ENCODE measurements at places on chromosomes 16 and 17.

DNA sequence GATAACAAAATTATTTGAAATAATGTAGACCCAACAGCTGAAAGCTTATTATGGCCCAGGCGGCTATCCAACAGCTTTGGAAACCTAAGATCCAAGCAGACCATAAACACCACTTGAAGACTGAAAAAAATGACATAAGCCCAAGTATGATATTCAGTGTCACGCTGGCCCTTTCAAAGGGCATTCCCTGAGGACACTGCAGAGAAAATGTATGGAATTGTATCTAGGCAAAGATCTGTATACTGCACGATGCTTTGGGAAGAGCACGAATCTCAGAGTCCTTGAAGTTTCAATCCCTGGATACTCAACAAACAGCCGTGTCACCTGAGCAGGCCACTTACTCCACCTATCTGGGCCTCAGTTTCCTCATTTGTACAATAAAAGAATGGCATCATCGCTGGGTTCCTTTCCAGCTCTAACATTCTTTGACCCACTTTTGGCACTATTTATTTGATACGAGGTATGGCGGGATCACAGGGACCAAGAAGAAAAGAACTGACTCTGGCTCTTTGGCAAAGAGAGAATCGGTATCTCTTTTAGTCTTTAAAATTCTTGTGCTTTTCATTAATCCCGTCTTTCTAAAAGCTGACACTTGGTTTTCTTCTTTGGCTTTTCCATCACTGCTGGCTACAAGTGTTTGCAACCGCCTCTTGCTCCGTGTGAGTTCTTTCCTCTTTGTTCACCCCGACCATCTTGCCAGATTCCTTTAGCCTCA is 1.2 kb downstream of the STAT5B start:
- no peak for DNase-seq

GRCh38 chr16:29927070-29927905 is 1.3 kb upstream of the KCTD13 start:
- DNase-seq = no peak

GRCh38 chr16:84768061-84768807 is 51.6 kb upstream of the CRISPLD2 start:
- DNase-seq = peak; percentile 33

- DNase-seq = no peak
Measured at GRCh38 chr16:23014592-23014991, 134.7 kb downstream of the USP31 start.

- no peak for DNase-seq
Measured at GRCh38 chr16:2273931-2274330, 6.0 kb upstream of the RNPS1 start.

DNA sequence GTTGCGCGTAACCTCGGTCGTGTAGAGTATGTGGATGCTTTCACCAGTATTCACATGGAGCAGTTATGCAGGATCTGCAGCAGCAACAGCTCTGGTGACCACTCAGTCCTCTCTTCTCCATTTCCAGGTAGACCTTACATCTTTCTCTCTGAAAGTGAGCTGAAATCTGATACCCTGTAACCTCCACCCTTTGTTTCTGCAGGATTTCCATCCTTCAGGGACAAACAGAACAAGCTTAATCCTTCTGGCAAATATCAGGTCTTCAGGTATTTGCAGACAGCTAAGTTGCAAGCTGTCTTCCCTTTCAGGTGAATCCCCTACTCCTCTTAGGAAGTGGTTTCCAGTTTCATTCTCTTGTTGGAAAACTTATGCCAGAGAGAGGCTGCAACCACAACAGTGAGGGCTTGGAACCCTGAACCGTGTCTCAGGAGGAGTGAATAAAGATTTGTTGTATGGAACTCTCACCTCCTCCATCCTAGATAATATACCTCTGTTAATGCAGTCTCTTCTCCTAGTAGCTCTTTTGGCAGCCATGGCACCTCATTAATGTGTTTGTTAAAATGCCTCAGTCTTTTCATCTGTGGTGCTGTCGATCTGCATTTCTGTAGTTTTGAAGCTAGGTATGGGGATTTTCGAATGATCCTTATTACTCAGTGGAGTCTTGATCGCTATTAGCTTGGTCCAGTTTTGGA is 172.5 kb downstream of the PRKCA start:
- DNase-seq = no peak

DNA sequence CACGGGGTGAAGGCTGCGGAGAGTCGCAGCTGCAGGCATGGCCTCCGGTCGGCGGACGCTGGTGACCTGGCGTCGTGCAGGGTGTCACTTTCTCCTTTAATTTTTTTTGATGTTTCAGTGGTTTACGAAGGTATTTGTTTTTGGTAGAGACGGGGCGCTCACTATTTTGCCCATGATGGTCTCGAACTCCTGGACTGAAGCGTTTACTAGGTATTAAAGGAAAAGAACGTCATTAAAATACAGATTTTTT is 17.1 kb downstream of the ZNF213 start:
- DNase-seq = peak; percentile 53

- no peak for DNase-seq
Measured at GRCh38 chr17:27977751-27978688, 64.5 kb upstream of the NLK start.

DNA sequence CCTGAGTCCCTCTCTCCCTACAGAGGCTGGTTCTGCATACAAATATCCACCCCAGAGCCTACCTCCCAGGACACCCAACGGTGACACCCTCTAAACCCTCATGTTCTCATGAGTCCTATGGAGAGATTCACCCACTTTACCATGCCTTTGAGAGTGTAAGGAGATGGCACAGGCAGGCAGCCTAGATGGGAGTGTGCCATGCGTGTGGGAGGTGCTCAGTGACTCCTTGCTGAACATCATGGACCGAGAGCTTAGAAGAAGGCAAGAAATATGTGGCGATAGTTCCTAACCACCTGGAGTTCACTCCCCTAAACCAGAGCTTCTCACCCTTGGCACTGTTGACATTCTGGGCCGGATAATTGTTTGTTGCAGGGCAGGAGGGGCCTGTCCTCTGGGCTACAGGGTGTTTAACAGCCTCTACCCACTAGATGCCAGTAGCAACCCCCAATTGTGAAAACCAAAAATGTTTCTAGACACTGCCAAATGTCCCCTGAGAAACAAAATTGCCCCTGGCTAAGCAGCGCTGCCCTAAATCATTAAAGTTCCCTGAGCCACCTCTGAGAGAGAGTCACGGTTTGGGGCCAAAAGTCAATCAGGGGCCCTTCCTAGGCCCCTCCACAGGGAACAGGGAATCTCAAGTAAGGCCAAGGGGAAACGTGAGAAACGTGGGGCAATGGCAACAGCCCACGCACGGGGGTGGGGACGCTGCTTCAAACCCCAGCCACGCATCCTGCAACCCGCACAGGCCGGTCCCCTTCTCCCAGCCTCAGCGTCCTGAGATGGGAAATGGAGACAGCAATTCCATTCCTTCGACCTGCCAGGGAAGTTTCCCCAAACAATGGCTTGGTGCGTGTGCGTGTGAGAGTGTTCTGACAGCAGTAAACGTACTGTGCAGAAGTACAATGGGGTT is 66.8 kb downstream of the C16orf78 start:
- DNase-seq = no peak

DNA sequence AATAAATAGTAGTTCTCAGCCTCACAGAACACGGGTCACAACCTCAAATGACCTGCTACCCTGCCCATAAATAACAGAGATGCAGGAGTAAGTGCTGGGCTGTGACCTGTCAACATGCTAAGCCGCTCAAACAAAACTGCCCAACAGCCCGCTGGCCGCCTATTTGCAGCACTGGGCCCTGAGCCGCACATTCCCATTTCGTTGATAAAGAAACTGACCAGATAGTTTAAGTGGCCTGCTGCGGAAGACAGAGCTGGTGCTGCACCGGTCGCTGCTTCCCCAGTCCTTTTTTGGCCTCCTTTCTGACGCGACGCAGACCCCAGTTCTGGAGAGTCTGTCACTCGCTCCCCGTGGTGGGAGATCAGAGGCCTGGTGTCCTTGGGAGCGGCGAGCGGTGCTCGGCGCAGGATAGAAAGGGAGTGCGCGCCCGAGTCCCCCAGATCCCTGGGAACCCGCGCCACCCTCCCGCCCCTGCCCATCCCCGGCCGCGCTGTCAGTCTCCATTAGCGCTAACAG is 349 bp upstream of the SLC6A2 start:
- DNase-seq = no peak

Data from CD4-positive, alpha-beta T cell treated with Interleukin-12 subunit alpha and Interleukin-12 subunit beta, for 1 hour (primary cell).